ENCODE measurements at places on chromosomes 7 and 10.

- DNase-seq, result no peak
Observed at GRCh38 chr7:51630933-51631332, 314.3 kb upstream of the COBL start.

- DNase-seq, result no peak
Observed at GRCh38 chr10:70779088-70779487, 6.1 kb downstream of the TBATA start.

DNA sequence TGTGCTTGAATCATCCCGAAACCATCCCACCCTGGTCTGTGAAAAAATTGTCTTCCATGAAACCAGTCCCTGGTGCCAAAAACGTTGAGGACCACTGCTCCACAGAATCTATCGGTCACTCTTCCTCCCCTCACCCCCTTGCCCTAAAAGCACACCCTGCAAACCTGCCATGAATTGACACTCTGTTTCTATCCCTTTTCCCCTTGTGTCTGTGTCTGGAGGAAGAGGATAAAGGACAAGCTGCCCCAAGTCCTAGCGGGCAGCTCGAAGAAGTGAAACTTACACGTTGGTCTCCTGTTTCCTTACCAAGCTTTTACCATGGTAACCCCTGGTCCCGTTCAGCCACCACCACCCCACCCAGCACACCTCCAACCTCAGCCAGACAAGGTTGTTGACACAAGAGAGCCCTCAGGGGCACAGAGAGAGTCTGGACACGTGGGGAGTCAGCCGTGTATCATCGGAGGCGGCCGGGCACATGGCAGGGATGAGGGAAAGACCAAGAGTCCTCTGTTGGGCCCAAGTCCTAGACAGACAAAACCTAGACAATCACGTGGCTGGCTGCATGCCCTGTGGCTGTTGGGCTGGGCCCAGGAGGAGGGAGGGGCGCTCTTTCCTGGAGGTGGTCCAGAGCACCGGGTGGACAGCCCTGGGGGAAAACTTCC is 784 bp upstream of the SERPINE1 start:
- no peak for DNase-seq

- DNase-seq, result no peak
Observed at GRCh38 chr7:20063644-20064043, 153.5 kb downstream of the MACC1 start.

DNA sequence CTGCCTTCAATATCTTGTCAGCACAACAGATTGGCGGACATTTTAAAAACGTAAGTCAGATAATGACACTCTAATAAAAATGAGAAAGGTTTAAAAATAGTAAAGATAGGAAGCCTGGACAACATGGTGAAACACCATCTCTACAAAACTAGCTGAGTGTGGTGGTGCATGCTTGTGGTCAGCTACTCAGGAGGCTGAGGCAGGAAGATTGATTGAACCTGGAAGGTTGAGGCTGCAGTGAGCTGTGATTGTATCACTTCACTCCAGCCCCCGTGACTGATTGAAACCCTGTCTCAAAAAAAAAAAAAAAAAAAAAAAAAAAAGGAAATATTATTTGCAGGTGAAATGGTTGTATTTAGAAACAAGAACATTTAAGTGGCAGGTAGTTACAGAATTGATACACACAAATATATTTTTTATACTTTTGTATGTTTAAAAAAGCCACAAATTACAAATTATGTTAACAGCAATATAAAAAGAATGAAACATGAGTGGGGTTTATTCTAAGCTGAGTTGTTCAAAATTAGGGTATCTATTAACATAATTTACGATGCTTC is 141.9 kb downstream of the ADK start:
- DNase-seq, result no peak

GRCh38 chr10:23198940-23199767 is 7.0 kb downstream of the PTF1A start:
- DNase-seq, result no peak

DNA sequence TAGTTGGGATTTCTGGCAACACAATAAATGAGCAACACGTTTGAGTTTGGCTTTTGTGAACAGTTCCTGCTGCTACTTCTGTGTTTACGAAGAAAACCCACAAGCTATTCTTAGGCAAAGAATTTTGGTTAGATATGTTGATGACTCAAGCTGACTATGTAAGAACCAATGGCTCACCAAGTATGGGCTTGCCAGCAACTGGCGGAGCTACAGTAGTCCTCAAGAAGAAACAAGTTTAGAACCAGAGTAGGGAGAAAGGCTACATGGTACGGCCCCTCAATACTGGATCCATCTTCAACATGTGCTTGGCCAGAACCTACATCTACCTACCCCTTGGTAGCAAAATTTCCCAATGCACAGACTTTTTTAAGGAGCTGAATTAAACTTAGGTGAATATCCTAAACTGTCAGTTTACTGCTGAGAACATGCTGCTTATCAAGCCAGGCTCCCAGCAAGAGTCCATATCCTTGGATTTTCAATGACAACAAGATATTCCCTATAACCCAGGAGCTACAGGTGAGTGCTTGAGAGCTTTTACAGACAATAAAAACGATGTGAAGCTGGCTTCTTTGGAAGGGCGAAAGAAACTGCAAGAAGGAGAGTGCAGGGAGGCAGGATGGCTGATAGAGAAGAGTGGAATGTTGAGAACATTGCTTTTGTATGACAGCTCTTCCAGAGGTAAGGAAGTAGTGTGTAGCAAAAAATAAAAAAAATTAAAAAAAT is 74.3 kb upstream of the ASAH2 start:
- DNase-seq, result peak; percentile 96

Measured in stromal cell of bone marrow (primary cell).